ENCODE measurements at places on chromosomes 6 and 20.
A peak's percentile ranks its signal among the peaks of the same experiment; 100 is the strongest.

- peak; percentile 27 for DNase-seq
These were observed 243.2 kb downstream of the ARID1B start for GRCh38 chr6:157020398-157020797.

DNA sequence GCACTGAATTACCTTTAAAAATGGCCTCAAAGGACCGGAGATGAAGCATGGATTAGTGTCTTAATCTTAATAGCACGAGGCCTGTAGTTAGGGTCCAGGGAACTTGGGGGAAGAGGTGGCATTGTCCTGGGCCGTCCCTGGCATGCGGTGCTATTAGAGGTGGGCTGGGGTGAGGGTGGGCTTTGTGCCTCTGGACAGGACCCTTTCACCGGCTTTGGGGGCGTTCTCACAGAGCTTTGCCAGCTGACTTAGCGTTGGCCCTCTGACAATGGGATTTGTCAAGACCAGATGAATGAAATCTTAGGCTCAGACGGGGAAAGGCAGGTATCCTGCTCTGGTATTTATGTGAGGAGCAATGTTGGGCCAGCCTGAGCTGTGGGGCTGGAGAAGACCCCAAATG, 59.6 kb downstream of the ERMARD start:
- DNase-seq = no peak

GRCh38 chr20:6269168-6269873, 146.5 kb upstream of the FERMT1 start:
- no peak for DNase-seq

- DNase-seq = no peak
These were observed 216.3 kb upstream of the ECI2 start for GRCh38 chr6:4351520-4352321.

DNA sequence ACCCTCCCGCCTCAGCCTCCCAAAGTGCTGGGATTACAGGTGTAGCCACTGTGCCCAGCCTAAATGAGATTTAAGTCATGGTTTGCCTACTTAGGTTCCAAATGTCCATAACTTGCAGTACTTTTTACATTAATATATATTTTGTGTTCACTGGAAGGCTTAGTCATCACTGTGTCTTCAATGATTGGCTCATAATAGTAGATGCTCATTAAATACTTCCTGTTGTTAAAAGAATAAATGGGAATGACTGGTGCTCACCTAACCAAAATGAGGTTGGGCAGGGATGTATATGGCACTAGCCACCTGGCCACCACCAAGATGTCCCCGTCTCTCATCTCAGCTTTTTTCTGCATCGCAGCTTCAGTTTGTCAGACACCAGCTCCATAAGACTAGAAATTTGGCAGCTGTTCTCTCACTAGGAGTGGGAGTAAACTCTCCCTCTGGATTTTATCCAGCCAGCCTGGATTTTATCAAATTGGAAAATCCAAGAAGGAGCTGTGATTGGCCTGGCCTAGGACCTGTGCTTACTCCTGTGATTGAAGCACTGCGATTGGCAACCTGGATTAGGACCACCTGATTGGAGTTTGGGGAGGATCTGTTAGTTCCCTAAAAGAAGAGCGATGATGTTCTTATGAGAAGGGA, 1.1 kb upstream of the GLO1 start:
- DNase-seq = no peak

- peak; percentile 5 for DNase-seq
These were observed 23.0 kb upstream of the SLC22A7 start for GRCh38 chr6:43274916-43275597.

DNA sequence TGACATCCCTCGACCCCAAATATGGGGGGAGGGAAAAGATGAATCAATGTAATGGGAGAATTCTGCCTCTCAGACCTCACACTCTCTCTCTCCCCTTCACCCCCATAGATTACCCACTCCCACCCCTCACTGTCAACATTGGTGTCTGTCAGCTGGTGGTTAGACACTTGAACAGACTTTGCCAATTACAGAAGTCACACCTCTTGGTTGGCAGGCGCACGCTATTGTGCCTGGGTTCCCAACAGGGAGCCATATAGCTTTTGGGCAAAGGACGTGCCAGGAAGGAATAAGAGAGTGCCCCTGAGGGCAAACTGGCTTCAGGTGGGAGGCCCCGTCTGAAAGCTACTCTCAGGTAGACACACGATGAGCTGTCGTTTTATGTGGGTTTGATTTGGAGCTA, 54.1 kb upstream of the FYN start:
- no peak for DNase-seq

GRCh38 chr6:41757931-41758640, 10.9 kb upstream of the PGC start:
- DNase-seq = no peak

GRCh38 chr6:89146718-89147700, 1.2 kb downstream of the PM20D2 start:
- no peak for DNase-seq

DNA sequence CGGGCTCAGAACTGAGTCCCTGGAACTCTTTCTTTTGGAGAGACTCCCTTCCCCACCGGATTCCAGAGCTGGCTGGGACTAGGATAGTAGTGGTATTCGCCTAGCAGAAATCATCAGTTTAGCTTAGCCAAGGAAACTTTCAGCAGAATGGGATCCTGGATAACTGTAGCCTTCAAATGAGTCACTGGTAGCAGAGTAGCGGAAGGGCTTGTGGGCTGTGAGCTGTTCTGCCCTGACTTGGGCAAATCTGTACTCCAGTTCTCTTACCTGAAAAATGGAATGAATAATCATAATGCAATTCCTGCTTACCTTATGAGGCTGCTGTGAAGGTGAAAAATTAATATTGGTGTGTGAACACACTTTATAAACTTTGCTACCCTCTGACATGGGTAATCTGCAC, 244.3 kb upstream of the CHD6 start:
- DNase-seq = no peak

DNA sequence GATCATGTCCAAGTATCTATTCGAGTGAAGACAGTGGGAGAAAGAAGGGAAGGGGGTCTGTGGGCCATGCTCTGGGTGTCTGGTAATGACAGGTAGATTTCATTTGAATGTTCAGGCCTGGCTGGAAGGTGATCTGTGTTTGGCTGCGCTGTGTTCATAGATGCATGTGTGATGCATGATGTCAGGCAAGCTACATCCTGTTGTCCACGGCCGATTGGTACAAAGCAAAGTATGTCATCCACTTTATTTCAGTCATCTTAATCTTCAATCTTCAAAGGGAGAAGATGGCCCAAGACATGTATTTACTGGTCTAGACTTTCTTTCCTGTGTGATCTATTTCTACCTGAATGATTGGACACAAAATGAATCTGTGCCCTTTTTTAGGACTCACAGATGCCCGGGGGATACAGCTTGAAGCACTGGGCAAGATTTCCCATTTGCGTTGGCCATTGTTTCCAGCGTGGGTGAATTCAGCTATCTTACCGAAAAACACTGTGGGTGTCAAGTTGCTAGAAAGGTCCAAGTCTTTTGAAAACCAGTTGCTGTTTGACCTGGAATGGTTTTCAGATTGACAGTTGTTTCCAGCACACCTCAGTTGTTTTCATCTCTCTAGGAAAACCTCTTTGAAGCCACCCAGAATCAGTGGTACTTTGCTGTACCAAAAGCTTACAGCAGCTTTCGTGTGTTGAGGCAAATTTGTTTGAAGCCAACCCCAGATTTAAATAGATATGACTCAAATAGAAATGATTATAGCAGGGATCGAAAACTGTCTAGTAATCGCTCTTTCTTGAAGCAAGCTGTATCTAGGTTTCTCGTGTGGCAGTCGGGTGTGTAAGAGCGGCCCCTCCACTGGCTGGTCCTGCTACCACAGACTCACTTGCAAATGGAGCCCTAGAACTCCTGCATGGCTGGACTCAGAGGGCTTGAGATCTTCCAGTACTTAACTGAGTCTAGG, 27.2 kb downstream of the DUSP22 start:
- DNase-seq = no peak

DNA sequence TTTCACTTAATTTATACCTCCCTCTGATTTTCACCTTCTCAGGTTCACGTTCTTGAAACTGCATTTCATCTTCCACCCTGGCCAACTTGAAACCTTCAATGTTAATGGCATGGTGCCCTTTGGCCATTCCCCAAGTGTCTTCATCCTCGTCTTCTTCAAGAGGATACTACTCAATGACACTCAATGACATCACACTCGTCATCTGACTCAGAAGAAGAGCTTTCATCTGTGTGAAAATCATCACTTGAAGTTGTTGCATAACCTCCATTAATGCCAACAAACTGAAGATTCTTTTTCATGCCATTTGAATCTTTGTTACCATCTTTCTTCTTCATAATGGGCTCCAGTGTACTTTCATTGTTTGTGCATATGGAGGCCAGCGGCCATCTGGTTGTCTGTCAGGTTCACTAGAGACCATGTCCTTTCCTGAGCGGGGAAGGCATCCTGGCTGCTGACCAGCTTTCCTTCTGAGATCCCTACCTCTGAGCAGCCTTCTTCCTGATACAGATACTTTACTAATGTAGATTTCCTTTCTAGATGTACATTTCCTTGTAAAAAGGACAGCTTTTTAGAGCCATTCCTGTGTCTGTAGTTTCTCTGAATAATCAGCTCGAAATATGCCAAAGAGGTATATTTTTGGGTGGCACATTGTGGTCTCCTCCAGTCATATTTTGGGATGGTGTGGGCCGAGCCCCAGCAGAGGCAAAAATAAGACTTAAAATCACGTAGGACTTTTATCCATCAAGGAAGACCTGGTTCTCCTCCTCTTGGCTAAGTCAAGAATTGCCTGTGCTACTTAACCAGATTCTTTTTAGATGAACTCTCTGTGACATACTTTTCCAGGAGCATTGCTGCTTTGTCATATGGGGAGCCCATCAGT, 21.3 kb downstream of the TRMT6 start:
- no peak for DNase-seq
